Stimulated activated CD4-positive, alpha-beta T cell treated with anti-CD3 and anti-CD28 coated beads, Interleukin-4, amount 100 ng/mL, for 4 hours (primary cell): ENCODE measurements at places on chromosomes 5 and 9.

- no peak for DNase-seq
Observed at GRCh38 chr9:16475257-16475656, 395.2 kb downstream of the BNC2 start.

DNA sequence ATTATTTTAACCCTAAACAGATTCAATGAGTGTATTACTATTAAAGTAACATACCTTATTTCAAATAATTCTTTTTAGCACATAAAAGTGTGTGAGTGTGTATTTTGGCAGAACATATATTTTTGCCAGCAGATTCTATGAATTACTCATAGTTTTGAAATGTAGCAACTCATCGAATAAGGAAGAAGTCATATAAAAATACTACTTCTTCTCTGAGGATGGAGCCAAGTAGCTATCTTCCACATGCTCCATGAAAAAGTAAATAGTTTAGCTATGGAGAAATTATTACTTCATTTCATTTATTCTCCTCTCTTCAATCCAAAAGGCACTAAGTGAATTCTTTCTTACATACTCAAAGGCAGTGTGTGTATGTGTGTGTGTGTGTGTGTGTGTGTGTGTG lies 1090.4 kb upstream of the CDH6 start:
- no peak for DNase-seq

GRCh38 chr5:61423487-61424145 lies 91.6 kb downstream of the ZSWIM6 start:
- DNase-seq, result no peak

GRCh38 chr9:121809356-121810050 lies 158.1 kb downstream of the DAB2IP start:
- DNase-seq, result no peak

DNA sequence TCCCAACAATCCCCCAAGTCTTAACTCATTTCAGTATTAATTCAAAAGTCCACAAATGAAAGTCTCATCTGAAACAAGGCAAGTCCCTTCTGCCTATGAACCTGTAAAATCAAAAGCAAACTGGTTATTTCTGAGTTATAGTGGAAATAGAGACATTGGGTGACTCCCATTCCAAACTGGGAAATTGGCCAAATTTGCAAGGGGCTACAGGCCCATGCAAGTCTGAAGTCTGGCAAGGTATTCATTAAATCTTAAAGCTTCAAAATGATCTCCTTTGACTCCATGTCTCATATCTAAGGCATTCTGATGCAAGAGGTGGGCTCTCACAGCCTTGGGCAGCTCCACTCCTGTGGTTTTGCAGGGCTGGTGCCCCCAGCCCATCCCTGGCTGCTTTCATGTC lies 167.9 kb downstream of the HTR1A start:
- no peak for DNase-seq

GRCh38 chr9:5931657-5932056 lies 41.0 kb downstream of the MLANA start:
- no peak for DNase-seq

DNA sequence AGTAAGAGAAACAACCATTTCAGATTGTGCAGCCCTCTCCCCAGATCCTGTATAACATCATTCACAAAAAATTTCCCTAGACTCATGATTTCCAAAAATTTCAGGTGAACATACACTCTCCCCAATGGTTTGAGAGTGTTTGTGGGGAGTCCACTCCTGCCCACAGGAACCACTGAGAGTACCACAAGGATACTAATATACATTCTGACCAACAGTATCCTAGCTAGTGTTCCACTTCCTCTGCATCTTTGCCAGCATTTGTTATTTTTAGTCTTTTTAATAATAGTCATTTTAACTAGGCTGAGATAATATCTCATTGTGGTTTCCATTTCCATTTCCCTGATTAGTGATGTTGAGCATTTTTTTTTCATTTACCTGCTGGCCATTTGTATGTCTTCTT lies 155.4 kb downstream of the DTWD2 start:
- no peak for DNase-seq

DNA sequence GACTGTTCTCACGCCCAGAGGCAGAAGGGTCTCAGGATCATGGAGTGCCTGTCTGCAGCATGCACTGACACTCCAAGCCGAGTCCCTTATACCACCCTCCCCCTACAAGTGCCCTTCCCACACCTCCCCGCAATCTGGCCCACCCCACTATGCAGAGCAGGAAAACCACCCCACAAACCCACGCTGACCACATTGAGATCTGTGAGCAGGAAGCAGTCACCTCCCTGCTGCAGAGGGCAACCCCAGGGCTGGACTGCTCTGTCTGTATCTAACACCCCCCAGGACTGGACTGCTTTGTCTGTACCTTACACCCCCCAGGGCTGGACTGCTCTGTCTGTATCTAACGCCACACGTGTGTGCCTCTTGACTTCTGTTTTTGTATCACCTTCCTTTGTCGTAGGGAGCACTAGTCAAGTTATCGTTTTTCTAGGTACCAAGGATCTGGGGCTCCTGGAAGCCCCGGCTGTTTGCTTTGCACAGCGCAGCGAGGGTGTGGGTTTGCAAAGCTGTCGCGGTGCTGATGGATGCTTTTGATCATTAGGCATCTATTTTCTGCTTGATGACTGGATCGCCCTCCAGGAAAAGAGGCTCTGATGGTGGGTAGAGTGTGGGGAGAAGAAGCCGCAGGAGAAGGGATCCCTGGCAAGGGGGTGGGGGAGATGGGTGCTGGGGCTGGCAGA lies 21.5 kb downstream of the OLFM1 start:
- DNase-seq, result no peak

GRCh38 chr5:164210491-164210890 lies 705.1 kb downstream of the MAT2B start:
- no peak for DNase-seq

DNA sequence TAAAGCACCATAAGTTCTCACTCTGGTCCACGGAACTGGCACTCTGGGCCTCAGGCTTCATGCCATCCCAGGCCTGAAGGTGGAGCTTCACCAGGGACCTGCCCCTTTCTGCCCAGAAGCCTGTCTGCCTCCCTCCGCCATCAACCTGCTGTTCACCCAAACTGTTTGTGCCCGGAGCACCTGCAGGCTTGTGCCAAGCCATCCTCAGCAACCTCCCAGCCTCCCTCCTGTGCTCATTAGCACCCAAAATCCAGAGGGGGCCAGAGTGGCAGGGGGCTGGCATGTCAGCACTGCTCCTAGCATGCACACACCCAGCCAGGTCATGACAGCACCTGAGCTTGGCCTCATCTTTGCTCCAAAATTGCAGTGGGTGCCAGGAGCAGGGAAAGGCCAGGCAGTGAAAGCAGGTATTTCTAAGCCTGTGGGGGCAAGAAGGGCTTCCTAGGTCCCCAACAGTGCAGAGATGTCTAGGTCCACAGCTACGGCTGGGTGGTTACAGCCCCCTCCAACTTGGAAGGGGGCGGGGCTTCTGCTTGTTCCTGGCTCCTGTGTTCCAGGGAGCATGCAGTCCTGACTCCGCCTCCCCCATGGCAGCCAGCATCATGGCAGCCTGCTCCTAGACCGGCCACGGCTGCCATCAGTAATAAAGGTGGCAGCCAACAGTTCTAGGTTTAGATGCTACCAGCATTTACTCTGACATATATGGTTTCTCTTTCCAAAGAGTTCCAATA lies 85.1 kb downstream of the GIN1 start:
- DNase-seq, result no peak

DNA sequence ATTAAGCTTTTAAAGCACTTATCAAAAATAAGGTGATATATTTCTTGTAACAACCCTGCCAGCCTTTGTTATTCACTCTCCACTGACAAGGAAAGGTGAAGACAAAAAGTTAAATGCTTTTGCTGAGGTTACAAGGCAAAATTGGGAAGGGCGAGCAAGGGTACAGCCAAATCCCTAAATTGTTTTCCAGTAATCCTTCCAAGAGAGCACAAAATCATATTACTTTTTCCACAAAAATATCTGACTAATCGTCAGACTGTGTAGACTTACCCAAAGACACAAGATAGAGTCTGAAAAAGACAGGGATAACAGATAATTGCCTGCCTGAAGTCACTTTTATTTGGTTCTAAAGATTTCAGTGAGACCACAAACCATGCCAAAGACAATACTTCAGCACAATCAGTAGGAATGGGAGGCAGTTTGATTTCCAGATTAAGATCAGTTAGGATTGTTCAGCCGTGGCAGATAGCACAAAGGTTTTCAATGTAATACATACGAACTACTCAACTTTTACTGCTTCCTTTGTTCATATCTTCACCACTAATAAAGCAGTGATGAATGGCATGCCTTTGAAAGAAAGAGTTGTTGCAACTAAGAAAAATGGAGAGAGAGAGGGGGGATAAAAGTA lies 383.8 kb upstream of the TUSC1 start:
- no peak for DNase-seq

- DNase-seq, result no peak
Observed at GRCh38 chr5:32721626-32722025, 10.5 kb downstream of the NPR3 start.

DNA sequence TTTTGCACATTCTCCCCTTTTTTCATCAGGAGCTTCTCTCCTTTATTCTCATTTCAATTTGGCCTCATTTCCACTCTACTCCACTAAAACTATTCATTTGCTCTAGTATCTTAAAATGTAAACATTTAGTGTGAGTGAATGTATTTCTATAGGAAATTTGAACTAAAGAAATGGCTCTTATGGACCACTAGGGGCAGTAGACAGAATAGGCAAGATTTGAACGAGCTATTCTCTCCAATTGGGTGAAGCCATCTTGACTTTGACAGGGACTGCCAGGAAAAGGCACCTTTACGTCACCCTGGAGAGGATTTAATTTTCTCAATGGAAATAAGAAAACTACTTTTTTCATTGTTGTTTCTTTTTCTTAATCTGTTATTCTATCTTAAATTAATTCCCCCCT lies 666.3 kb downstream of the DNAH5 start:
- DNase-seq, result no peak

GRCh38 chr5:132266031-132266835 lies 8.7 kb downstream of the PDLIM4 start:
- DNase-seq, result no peak

GRCh38 chr9:134056483-134057306 lies 11.1 kb downstream of the BRD3 start:
- no peak for DNase-seq

- DNase-seq, result no peak
Observed at GRCh38 chr9:37061768-37062167, 27.7 kb upstream of the PAX5 start.

DNA sequence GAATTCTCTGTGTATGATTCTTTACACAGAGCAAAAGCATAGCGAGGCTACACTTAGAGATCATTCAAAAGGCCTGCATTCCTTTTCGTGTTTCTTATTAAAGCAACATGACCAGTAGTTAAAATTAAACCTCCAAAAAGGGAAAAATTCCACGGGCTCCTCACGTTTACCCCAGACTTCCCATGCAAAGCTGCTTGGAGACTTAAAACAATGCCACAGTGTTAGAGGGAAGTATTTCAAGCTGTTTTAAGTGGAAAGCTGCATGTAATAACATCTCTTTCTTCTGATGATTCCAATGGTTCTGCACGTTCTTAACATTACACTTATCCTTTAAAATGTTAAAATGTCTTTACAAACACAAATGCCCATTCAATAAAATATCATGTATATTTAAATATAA lies 405.2 kb downstream of the SEMA5A start:
- DNase-seq, result no peak

DNA sequence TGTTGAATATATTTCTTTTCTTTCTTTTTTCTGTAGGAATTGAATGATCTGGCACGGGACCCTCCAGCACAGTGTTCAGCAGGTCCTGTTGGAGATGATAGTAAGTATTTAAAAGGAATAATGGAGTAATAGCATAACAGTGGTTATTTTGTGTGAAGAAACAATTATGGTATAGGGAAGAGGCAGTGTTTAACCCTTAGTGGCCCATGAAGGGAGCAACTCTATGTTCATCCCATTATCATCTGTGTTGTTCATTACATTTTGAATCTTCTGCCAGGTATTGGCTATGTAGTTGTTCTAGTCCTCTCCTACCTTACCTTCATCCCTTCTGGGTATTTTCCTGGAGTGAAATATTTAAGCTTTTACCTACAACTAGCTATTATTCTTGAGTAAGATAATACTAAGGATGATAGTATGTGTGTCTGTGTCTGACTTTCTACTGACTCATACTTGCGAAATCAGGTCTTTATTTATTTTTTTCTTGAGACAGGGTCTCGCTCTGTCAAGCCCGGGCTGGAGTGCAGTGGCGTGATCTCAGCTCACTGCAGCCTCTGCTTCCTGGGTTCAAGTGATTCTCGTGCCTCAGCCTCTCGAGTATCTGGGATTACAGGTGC lies 39.3 kb downstream of the UBE2D2 start:
- no peak for DNase-seq

GRCh38 chr9:93126825-93127368 lies 7.2 kb downstream of the NINJ1 start:
- DNase-seq, result no peak

- no peak for DNase-seq
Observed at GRCh38 chr9:127570533-127571111, 41.5 kb upstream of the STXBP1 start.

DNA sequence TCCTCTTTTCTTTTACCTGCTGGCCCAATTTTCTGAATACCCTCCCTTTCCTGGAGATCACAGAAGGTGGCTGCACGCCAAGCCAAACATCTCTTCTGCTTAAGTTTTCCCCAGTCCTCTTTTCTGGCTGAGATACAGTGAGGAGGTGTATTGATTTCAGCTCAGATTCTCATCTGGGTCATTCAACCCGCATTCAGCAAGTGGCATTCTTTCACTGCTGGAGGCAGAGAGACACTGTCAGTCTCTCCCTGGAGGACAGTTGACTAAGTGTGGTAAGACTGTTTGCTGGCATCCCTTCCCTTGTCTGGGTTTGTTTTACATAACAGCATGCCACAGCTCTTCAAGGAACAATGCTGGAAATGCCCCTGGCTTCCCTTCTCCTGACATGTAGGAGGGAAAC lies 60.5 kb downstream of the GABRG2 start:
- no peak for DNase-seq

- DNase-seq, result no peak
Observed at GRCh38 chr9:114226246-114227055, 71.1 kb downstream of the COL27A1 start.

GRCh38 chr5:170537451-170538095 lies 33.8 kb downstream of the KCNIP1 start:
- no peak for DNase-seq

- DNase-seq, result no peak
Observed at GRCh38 chr9:80509358-80509757, 937.6 kb downstream of the TLE4 start.

- no peak for DNase-seq
Observed at GRCh38 chr9:91185193-91185886, 176.4 kb downstream of the AUH start.

GRCh38 chr9:76531231-76531780 lies 72.3 kb downstream of the GCNT1 start:
- no peak for DNase-seq

DNA sequence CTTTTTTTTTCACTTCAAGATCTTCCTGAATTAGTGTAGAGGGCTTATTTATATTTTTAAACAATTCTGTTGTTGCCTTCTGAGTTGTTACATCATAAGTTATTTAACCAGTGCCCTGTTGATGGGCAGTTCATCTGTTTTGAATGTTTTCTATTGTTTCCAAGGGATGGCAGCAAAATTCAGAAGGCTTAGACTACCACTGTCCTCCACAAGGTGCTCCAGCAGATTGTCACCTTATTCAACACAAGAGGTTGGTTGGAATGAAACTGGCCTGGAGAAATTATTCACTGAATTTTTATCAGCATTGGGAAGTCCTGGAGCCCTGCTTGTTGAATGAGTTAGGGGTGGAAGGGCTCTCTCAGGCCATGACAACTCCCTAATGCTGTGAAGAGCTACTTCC lies 1.3 kb upstream of the KLHL9 start:
- no peak for DNase-seq
